Hindlimb muscle (tissue), 1 donor: ENCODE measurements at places on chromosomes 2 and 18.

GRCh38 chr2:215839816-215840215, 173.5 kb downstream of the MREG start:
- no peak for DNase-seq

DNA sequence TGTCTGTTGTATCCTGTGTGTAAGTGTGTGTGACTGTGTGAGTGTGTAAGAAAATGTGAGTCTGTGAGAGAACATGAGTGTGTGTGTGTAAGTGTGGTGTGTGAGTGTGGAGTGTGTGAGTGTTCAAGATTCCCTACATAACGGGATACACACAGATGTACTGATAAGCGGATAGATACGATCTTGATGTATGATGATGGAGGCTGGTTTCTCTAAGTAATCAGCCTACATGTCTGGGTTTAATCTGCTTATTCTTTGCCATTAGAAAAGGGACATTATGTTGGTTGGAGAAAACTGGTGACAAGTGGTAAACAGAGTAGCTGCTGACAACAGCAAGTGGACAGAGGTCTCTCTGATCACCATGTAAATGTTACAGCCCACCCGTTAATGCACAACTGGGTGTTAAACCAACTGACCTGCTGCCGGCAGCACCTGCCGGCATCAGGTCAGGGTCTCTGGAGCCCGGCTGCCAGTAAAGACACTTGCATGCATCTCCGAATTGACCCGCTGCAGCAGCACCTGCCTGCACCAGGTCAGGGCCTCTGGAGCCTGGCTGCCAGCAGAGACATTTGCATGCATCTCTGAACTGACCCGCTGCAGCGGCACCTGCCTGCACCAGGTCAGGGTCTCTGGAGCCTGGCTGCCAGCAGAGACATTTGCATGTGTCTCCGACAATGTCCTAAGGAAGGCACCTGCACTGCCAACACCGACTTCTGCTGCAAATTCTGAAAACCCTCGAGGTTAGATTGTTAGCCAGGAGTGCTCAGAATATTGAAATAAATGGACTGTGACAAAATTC, 87.5 kb downstream of the MBP start:
- DNase-seq: no peak

DNA sequence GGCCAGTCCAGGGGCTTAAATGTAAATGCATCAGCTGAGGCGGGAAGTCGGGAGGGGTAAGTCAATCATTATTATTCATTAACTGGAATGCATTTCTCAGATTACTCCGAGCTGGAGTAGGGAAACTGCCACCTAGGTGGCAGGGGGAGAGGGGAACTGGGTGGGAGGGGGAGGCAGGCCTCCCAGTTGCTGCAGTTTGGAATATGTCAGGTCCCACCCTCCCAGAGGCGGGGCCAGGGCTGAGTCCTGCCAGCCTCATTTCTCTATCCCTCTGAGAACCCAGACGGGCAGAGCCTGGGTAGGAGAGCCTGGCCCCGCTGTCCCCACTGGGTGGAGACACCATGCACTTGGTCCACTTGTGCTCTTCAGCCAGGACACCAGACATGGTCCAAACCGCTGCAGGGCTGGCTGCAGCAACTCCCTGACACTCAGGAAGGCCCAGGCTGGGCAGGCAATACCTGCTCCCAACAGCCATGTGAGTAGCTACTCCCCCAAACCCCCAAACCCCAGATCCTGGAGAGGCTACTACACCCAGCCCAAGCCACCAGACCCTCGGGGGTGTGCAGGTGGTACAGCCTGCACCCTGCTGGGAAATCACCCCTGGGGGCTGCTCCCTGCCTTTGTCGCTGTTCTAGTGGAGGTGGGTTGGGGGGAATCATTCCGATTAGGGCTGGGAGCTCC, at the start of gene GPBAR1:
TSS of gene GPBAR1 (plus strand) at position 274 of the 681 bp plus-strand sequence. CDS start 1,710 bp downstream, outside the sequence.
- no peak for DNase-seq

- no peak for DNase-seq
Measured at GRCh38 chr2:232328032-232328422, 50.5 kb upstream of the ALPP start.

GRCh38 chr2:225429717-225430116, 30.2 kb downstream of the NYAP2 start:
- DNase-seq: peak; percentile 13

GRCh38 chr2:230716588-230716987, 3.9 kb downstream of the CAB39 start:
- no peak for DNase-seq

GRCh38 chr2:60515721-60516226, 37.7 kb downstream of the BCL11A start:
- DNase-seq: no peak

DNA sequence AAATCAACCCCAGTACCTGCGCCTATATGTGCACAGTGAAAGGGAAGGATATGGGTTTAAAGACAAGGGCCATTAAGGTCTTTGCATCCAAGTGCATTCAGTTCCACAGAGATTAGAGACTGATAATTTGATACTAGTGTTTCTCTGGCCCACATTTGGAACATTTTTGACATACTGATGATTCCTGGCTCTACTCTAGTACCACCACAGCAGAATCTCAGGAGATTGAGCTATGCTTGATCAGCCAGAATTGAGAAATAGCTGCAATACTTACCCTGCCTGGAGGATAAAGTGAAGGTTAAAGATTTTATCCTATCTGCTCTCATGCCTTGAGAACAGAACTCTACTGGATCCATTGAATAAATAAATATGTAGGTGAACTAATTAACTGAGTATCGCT, 1267.8 kb downstream of the SUCLG1 start:
- DNase-seq: no peak

DNA sequence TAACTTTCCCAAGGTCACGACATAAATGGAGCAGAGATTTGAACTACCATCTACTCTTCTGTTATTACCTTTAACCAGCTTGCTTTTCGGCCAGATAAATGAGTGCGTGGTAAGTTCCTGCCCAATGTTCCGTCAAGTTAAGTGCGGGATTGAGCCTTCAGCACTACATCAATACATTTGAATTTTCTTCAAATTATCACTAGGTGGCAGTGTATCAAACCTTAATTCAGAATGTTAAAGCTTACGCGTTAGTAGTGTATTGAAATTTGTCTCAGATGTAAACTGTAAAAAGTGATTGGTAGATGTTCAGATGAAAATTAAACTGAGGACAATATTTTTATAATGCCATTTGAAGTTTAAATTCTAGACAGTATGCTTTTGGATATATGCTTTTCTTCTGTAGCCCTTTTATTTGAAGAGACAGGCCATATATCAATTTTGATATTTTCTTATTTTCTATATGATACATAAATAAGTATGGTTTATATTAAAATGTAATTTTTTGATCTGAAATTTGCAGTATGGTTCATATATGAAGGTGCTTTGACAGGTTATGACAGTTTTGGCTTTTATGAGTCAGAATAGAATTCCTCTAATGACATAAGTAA, 681.3 kb downstream of the ADCYAP1 start:
- peak; percentile 9 for DNase-seq

- no peak for DNase-seq
Measured at GRCh38 chr2:119477113-119477505, 45.5 kb downstream of the TMEM37 start.

- no peak for DNase-seq
Measured at GRCh38 chr2:240582781-240583180, 3.8 kb upstream of the CAPN10 start.

DNA sequence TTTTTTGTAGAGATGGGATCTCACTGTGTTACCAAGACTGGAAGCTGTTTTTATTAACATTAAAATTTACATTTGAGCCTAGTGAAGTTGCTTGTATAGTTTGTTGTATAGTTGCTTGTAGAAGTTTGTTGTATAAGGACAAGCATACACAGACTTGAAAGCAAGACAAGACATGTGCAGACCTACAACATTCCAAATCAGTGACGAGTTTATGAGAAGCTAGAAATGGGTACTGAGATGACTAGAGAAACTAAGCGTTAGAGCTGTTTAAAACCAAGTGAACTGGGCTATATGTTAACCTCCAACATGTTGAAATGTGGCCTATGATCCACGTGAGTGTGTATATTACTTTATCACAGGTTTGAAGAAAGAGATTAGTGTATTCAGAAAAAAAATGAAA, 39.1 kb downstream of the ABCB11 start:
- no peak for DNase-seq

DNA sequence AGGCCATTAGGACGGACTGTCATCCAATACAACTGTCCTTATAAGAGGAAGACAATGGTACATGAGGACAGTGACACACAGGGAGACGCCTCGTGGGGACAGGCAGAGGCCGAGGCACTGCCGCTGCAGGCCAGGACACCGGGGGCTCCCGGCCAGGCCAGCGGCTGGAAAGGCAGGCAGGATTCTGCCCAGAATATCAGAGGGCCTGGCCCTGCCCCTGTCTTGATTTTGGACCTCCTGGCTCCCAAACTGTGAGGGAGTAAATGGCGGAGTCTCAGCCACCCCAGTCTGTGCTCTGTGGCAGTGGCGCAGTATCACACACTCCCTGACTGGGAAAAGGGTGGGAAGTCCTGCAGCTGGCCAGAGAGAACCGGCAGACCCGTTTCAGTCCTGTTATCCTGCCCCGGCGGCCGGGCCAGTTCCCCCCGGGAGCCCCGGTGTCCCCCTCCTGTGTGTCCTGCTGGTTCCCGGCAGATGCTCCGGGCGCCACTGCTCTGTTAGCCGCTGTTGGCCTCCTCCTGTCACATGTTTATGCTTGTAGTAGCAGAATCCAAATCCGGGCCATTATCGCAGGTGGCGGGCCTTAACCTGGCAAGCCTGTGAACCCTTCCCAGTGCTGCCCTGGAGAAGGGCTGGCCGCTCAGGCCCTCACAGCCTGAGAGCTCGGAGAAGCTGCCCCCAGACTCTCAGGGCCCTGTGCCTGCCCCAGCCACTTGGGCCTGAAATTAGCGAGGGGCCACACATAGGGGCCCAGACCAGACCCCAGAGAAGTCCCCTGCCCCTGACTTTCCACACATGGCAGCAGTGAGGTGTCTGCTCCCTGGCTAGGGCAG, 31.4 kb upstream of the TAF1B start:
- no peak for DNase-seq

- no peak for DNase-seq
Measured at GRCh38 chr2:117982376-117983033, 31.4 kb downstream of the CCDC93 start.

- no peak for DNase-seq
Measured at GRCh38 chr2:230224458-230224857, 1.1 kb upstream of the SP140 start.

GRCh38 chr2:111668741-111669140, 215.3 kb downstream of the ANAPC1 start:
- no peak for DNase-seq

DNA sequence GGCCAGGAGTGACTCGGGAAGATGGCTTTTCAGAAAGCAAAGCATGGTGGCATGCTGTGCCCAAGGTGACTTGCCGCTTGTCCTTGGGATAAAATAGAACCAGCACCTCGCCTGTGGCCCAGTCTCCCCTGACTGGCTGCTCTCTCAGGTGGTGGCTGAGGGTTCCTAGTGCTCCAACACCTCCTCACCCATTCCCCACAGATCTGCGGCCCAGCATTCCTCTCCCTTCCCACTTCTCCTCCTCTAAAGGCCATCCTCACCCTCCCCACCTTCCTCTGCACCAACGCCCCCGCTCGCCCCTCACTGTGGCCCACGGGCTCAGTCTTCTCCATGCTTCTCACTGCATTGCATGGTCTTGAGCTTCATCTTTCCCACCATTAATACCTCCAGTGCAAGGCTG, 132.4 kb downstream of the PXDN start:
- no peak for DNase-seq

- peak; percentile 67 for DNase-seq
Measured at GRCh38 chr2:85265304-85265703, 62.5 kb downstream of the TGOLN2 start.

GRCh38 chr2:120227111-120227991, 4.2 kb upstream of the TMEM185B start:
- no peak for DNase-seq

- no peak for DNase-seq
Measured at GRCh38 chr2:99509387-99509786, 19.6 kb upstream of the REV1 start.

DNA sequence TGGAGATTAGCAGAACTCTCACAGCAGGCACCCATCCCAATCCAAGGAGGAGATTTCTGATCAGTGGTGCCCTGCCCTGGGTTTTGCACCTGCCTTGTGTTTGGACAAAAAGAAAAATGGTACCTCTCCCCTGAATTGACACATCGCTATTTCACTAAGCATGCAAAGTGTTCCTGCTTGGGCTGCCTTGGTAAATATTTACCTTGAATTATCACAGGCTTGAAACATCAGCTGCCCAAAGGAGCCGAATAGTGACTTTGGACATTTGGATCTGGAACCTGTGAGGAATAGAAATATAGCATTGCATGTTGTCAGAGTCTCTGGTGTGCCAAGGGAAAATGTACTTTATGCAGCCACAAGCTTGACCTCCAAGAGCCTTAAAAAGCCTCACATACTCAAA, 926.4 kb upstream of the FANCL start:
- no peak for DNase-seq

DNA sequence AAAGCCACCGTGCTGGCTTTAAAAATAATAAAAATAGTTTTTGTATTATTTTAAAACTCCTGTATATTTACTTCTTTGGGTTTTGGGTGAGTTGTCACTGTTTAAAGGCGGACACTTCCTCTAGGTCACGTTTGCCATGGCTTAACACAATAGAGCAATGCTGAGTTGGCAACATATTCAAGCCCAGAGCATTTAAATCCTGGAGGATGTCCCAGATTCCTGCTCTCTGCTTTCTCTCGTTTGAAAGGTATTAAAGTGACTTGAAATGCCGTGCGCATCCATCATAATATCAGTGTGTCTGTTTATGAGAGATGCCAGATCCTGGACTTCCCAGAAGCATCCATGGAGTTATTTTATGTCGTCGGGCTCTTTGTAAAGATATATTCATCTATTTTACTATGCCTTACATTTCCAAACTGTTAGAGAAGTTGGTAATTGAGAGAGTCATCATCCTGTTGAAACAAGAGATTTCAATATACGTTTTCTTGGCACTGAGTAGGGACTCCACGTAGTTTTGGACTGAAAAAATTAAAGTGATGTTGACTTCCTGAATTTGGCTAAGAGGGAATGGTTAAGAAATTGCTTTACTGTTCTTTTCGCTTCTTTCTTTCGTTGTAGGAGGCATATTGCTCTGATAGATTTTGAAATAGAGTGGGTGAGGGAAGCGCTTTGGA, 150.6 kb downstream of the ZNF236 start:
- peak; percentile 31 for DNase-seq

DNA sequence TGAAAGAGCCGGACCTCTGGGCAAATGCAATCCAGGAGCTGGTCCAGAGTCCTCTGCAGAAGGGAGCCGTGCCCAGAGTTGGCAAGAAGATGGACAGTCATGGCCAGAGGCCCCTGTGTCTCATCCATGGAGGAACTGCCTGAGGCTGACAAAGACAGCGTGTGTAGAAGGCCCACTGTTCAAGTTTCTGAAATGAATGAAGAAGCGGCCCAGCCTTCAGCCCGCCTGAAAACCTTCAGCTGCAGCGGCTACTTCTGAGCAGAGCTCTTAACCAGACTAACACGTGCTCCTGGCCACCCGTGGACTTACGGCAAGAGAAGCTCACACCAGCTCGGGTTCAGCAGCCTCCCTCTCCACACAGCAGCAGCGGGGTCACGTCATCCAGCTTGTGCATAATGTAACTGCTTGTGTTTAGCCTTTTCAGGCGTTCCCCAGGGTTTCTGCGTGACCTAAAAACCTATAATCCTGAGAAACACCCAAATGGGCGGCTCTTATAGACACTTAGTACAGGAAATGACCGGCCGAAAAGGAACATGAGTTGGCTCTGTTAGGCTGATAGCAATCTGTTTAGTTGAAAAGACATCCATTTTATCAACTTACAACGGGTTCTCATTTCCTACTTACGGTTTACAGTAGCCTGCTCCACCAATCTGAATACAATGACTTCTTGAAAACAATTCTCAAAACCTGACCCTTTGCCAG, at the start of gene FAM124B:
TSS of gene FAM124B (minus strand) at position 467 of the 702 bp plus-strand sequence. CDS start at position 128, 339 bp downstream.
- peak; percentile 76 for DNase-seq

GRCh38 chr18:37429791-37430190, 135.8 kb downstream of the CELF4 start:
- DNase-seq: no peak

- DNase-seq: peak; percentile 23
Measured at GRCh38 chr2:234679741-234680687, 183.1 kb upstream of the ARL4C start.
